ENCODE measurements at places on chromosomes 2 and 18.
A peak's percentile ranks its signal among the peaks of the same experiment; 100 is the strongest.

- no peak for DNase-seq
Measured at GRCh38 chr2:134257509-134257908, 3.6 kb downstream of the MGAT5 start.

- no peak for DNase-seq
Measured at GRCh38 chr2:151113318-151113717, 148.3 kb downstream of the RBM43 start.

- DNase-seq: no peak
Measured at GRCh38 chr2:133753665-133754064, 185.4 kb upstream of the NCKAP5 start.

DNA sequence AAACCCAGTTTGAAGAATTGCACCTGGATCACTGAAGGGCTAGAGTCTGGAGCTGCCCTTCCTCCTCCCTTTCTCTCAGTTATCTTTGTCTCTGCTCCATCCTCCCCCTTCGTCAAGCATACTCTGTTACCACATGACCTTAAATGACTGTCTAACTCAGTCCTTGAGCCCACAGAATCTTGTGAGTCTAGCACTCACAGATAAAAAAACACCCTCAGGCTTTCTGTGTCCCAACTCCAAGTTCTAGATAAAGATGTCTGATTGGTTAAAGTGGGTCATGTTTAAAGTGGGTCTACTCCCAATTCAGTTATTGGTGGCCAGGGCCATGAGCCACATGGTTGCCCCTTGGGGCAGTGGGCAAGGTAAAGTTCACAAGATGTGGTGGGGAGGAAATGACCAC, 53.5 kb upstream of the CYP1B1 start:
- DNase-seq: no peak

- peak; percentile 18 for DNase-seq
Measured at GRCh38 chr2:181185948-181186347, 205.5 kb downstream of the UBE2E3 start.

GRCh38 chr2:181419129-181419855, 37.9 kb upstream of the ITGA4 start:
- no peak for DNase-seq

GRCh38 chr2:23788100-23788499, 138.8 kb downstream of the ATAD2B start:
- no peak for DNase-seq

DNA sequence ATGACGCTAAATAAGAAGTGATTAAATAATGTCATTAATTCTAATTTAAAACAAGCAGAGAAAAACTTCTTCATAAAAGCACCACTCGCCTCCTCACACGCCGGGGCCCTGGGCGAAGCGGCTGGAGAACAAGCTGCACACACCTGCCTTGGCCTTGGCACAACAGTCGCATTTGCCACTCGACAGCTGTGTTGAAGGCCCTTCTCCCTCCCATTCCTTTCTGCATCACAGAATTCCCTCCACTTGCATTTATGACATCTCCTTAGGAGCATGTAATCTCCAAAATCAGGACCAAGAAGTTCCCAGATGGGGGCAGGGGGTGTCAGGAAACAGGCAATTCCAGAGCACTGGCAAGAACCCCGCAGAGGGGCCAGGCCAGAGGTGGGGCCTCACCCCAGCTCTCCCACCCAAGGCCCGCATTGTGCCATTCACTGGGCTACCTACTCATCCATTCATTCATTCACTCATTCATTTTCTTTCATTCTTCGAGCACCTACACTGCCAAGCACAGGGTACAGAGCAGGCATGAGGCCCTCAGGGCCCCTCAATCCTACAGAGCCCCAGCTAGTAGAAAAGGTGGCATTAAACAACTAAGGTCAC, 6.4 kb downstream of the HDAC4 start:
- DNase-seq: no peak

GRCh38 chr18:32160547-32160946, 29.3 kb upstream of the MEP1B start:
- DNase-seq: no peak

- peak; percentile 66 for DNase-seq
Measured at GRCh38 chr2:40658941-40659340, 207.1 kb upstream of the SLC8A1 start.

GRCh38 chr18:3074087-3074486, 61.1 kb upstream of the LPIN2 start:
- no peak for DNase-seq

DNA sequence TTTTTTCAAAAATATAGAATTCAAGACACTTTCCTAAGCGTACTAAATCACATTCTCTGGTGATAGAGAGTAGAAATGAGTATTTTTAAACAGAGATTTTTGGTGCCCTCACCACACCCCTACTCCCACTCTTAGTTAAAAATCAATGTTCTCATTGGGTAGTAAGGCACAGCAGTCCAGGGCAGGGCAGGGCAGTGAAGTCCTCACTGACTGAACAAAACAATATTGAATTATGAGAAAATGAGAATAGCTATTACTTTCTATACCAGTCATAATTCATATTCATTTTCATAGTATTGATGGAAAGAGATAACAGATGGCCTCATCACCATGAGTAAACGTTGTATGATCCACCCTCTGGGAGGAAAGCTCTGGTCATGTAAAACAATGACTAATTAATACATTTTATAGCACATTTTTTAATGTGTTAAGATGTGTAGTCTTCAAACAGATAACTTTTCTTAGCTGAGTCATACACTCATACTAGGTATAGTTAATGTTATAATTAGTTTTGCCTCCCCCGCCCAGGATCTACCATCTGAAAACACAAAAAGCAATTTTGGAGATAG, 686.1 kb downstream of the KCNJ3 start:
- DNase-seq: no peak

DNA sequence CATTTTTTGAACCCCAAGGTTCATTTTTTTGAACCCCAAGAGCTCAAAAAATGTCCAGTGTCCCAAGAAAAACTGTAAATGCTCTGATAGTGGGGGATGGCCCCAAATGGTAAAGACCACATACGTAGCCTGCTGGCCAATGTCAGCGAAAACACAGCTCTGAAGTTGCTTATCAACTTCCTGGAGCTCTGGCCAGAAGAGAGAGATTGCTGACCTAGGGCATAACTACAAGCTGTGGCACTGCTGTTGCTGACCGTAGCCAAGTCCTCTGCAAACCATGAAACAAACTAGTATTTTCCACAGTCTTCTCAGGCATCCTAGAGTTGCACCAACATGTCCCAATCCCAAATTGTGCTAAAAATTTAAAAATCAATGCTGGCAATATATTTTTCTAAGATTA, 50.9 kb downstream of the REEP1 start:
- DNase-seq: no peak

GRCh38 chr2:228681426-228681825, 499.9 kb upstream of the SPHKAP start:
- DNase-seq: peak; percentile 39

GRCh38 chr2:201860636-201861066, 54.3 kb downstream of the CDK15 start:
- peak; percentile 81 for DNase-seq

DNA sequence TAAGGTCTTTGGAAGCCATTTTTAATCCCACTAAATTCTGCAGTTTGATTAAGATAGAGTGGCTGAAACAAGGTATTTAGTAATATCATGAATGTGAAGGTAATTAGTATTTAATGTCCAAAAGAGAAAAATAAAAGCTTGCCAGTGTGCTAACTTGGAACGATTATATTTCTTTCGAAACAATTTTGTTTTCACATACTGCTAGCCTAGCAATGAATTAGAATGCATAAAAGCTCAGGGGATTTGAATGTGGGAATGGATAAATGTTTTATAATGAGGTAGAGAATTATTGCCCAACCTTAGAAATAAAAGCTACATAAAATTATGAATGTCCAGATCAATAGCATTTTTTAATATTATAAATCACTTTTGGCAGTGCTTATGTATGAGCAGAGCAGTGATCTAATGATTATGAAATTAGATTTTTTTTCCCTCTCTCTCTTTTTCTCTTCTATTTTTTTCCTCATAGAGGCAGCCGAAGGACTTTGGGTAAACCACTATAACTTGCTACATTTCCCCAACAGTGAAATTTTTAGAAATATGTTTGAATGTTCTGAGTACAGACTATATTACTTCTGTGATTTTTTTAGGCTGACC, 75.5 kb downstream of the PLCL1 start:
- DNase-seq: no peak

DNA sequence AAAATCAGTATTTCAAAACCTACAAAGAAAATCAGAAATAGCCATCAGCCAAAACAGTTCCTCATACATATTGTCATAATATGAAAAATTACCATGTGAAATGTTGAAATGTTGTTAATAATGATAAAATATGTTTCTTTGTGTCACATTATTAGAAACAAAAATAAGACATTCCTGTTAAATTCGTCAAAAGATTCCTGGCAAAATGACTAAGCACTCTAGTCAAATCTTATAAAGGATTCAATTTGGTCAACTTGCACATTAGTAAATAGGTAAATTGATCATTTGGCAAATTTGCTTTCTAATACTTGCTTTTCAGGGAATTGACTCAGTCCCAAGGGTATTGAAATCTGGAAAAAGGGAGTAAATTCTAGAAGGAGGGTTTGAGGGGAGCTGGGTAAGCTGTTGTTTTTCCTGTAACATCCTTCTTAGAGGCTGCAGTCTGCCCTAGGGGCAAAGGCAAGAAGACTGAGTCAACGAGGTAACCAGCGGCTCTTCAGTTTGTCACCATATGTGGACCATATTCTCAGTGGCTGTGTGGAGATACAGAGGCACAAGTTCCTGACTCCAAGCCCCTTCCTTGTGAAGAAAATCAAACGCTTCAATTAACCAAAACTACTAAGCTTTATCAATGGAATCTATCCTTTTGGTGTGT, 482.3 kb downstream of the TNS1 start:
- peak; percentile 30 for DNase-seq

DNA sequence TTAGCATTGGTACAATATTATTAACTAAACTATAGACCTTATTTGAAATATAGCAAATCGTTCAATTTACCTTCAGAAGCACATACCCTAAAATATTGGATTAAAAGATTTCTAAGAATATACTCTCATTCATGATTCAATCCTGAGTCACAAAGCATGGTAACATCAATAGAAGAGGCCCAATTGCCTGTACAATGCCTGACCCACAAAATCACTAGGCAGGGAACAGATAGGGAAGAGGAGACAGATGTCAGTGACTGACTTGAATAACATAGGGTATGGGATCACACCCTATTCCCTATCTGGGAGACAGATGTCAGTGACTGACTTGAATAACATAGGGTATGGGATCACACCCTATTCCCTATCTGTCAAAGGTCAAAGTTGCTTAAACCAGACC, 611.6 kb upstream of the VRK2 start:
- no peak for DNase-seq

DNA sequence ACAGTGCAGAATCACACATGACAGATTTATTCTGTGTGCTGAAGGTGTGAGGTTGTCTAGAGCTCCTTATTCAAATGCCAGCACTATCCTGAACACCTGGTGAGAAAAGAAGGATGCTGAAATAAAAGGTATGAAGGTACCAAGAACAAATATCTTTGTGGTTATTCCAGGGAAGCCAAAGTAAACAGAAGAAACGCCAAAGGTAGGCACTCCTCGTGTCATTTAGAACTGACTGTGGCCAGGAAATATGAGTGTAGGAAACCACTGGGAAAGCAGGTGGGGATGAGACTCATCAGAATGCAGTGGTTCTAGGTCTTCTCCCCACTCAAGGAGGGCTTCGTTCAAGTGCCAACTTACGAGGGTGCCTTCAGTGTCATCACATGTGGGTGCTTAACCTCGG, 80.8 kb downstream of the KIF5C start:
- DNase-seq: no peak

- no peak for DNase-seq
Measured at GRCh38 chr2:188256420-188256819, 35.3 kb upstream of the GULP1 start.

- DNase-seq: no peak
Measured at GRCh38 chr2:240168041-240168440, 27.6 kb upstream of the OTOS start.

DNA sequence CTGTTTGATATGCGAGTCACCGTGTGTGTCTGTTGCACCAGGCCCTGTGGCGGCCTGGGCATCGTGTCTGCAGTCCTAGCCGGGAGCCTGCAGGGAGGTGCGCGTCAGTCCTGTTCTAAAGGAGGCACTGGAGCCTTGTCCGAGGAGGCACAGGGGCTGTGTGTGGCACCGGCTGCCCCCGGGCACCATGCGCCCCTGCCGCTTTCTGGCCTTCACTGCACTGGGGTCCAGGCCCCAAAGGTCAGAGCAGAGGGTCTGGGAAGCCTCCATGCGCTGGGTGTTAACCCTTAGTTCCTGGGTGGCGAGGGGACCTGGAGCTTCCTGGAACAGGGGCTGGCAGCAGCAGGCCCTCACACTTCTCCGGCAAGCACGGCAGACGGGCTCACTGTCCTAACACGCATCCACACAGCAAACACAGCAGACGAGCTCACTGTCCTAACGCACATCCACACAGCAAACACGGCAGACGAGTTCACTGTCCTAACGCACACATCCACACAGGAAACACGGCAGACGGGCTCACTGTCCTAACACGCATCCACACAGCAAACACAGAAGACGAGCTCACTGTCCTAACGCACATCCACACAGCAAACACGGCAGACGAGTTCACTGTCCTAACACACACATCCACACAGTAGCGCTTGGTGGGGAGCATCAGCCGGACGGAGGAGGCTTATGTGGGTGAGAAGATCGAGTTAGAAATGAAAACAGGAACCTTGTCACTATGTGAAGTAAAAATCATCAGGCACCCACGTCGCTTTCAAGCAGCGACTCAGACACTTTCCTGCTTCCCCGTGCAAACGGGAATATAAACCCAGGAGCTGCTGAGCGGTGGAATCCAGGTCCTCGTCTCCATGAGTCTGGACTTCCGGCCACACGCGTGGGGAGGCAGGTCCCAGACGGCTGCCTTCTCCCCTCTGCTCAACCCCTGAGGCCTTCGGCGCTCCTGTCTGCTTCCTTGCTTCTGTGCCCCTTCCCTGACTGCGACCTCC, 65.3 kb downstream of the TPO start:
- no peak for DNase-seq

DNA sequence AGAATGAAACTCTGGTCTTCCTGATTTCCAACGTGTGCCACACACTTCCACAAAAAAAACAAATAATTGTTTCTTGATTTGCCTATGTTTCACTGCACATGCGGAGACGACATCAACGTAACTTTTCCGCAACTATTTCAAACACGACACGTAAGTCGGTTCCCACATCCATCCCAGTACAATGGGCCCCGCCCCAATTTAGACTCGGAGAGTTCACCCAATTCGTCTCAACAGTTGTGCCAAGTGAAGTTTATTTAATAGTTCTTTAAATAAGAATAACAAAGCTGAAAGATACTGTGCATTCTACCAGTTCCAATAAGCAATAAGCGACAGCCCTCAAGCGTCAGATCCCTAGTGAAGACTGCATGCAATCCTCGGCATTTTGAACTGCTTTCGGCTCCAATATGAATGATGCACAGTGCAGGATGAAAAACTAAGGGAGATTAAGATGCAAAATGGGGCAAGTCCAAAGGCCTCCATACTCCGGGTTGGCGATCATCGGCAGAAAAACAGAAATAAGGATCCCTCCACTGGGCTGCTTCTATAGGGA, 664 bp downstream of the CCT4 start:
- peak; percentile 57 for DNase-seq

GRCh38 chr18:6406075-6406909, 8.4 kb downstream of the L3MBTL4 start:
- peak; percentile 68 for DNase-seq

GRCh38 chr2:215898363-215898762, 115.0 kb downstream of the MREG start:
- no peak for DNase-seq

- DNase-seq: peak; percentile 27
Measured at GRCh38 chr2:145617906-145618305, 1098.0 kb upstream of the ZEB2 start.
